ENCODE measurements at places on chromosomes 7 and 10.

DNA sequence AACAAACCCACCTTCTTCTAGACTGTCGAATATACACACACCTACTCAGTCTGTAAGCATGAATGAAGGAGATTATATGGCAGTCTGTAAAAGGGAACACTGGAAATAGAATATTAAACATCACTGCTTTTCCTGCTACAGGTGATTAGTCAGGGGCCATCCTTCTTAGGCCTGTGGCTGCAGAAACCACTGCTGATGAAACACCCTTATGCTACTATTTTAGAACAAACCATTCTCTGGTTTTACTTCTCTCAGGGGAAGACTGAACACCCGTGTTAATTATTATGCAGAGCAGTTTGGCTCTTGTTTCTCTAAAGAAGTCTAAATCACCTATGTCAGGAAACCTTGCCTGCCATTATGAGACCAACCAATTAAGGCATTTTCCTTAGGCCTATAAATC is 351.1 kb upstream of the KLF6 start:
- no peak for DNase-seq

- no peak for DNase-seq
Observed at GRCh38 chr10:129899276-129900130, 64.6 kb downstream of the EBF3 start.

- DNase-seq, result no peak
Observed at GRCh38 chr10:69101451-69102095, 13.7 kb downstream of the SRGN start.

DNA sequence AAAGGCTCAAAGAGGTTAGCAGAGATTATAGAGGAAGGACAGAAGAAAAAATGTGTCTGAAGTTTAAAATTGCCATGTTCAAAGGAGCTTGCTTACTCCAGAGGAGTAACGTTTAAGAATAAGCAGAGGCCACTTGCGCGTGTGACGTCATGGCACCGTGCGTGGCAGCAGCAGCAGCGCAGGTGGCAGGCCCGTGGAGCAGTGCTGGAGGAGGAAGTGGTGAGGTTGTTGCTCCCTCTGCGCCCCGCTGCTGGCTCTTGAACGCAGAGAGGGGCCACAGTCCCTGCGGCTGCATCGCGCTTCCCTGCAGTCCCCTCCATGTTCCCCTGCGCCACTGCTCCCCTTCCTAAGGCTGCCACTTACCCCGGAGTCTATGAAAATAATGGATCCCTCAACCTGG is 37.5 kb downstream of the GDI2 start:
- peak; percentile 67 for DNase-seq

- peak; percentile 68 for DNase-seq
Observed at GRCh38 chr10:35379226-35380137, 43.2 kb downstream of the CCNY start.

DNA sequence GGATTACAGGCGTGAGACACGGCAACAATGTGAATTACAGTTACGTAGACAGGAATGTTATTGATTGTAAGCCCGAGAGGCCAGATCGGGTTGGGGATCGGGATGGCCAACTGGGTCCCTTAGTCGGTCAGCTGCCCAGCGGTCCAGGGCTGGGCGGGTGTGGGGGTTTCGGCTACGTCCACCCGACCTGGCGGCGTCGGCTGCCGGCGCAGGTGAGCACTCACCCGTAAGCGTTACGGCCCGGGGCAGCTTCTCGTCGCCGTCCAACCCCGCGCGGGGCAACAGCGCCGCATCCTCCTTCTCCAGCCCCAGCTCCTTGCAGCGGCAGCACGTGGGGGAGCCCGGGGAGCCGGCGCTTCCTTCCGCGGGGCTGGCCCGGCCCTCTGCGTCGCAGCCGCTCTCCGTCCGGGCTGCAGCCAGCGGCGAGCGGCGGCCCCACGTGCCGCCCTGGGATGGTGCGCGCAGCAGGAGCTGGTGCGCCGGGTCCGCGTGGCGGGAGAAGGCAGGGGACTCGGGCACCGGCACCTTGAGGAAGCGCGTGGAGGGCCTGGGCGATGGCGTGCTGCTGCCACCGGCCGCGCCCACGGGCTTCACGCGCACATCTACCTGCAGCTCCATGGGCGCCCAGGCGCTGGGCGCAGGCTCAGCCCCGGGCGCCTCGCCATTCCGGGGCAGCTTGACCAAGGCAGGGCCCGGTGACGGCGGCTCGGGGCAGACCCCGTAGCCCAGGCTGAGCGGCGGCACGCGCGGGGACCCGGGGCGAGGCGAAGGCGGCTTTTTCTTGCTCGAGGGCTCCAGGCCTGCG is 609 bp downstream of the KLRG2 start:
- DNase-seq, result no peak

DNA sequence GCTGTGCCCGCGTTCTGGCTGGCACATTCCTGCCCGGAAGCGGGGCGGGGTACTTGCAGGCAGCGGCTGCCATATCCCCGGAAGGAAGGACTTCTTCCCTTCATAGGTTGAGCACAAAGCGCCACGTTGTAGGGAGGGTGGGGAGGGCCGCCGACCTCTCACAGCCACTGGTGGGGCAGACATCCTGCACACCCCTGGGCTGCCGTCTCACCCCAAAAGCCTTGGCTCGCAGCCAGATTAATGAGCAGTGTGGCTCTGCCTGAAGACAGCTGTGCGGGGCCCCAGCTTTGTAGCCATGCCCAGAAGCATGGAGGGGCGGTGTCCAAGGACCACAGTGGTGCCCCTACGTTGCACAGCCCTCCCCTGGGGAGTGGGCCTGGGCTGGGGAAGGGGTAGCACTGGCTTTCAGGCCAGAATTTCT is 54.3 kb upstream of the DPYSL4 start:
- DNase-seq, result peak; percentile 57

GRCh38 chr7:134197345-134197744 is 70.2 kb downstream of the LRGUK start:
- DNase-seq, result no peak

GRCh38 chr10:63883861-63884260 is 362.7 kb downstream of the REEP3 start:
- DNase-seq, result no peak

GRCh38 chr10:35447693-35448407 is 111.5 kb downstream of the CCNY start:
- DNase-seq, result no peak

DNA sequence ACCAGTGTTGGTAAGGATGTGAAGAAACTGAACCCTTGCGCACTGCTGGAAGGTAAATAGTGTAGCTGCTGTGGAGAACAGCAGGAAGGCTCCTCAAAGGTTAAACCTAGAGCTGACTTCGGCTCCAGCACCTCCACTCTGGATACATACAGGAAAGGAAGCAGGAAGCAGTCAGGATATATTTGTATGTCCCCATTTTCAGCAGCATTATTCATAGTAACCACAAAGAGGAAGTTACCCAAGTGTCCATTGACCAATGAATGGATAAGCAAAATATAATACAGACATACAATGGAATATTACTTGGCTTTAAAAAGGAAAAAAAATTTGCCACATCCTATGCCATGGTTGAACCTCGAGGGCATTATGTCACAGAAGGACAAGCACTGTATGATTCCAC is 15.0 kb downstream of the RET start:
- DNase-seq, result no peak

DNA sequence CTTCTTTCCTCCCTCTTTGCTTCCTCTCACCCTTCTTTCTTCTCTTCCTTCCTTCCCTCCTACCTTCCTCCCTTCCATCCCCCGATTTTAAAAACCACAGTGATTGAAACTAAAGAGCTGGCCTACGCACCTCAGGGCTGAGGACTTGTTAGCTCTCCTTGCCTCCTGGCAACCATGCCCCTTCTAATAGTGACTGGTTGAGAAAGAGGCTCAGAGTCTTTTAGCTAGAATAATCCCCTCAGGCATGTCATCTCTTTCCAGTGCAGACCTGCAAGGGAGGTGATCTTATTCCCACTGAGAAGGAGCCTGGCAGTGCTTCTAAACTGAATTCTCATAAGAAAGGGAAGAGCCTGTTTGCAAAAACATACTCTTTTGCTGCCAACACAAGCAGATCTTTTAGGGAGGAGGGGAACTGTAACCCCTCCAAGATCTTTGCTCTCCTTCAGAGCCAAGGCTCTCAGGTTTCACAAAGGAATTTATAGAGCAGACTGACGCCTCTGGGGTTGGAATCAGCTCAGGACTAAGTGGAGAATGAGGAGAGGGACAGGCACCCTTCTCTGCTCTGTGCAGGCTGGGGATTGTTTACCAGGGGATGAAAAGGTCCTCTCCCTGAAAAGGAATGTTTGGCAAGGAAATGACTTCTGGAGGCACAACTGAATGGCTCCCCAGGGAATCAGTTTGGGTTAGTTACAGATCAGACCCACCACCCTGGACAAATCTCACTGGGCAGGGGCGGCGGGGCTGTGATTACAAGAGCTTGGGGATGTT is 9.4 kb upstream of the ANKRD1 start:
- DNase-seq, result no peak

- peak; percentile 67 for DNase-seq
Observed at GRCh38 chr10:132885451-132886210, 56.7 kb downstream of the CFAP46 start.

GRCh38 chr7:51141451-51142003 is 175.1 kb downstream of the COBL start:
- no peak for DNase-seq

DNA sequence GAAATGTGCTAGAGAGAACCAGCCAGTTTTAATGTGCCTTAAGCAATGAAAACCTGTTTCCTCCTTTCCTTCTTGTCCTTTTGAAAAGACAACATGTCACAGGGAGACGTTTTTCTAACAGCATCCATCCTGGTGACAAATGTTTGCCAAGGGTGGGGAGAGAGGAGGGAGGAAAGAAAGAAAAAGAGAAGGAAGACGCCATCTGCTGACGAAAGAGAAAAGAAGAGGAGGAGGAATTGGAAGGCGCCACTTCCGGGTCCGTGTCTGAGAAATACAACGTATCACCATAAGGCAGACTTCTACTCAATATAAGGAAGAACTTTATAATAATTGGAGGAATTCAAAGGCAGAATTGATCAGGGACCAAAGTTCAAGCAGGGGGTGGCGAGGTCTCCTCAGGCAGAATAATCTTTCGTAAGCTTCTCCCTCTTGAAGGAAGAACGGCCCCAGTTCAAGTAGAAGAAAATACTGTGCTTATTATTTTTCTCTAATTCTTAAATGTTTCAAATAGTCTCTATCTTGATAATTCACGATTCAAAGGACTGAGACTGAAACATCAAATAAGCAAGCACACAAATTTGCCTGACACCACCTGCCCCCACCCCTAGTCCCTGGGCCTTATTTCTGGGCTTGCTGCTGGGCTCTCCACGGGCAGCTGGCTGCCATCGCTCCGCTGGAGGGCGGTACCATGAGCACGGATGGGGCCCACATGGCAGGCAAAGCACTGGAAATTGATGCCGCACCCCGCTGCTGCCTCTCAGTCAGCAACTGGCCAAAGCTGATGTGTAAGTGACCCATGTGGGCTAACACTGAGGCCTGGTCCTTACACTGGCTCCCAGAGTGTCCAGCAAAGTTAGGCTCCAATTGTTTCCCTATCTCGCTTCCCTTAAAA is 273.7 kb upstream of the KLF14 start:
- peak; percentile 66 for DNase-seq

DNA sequence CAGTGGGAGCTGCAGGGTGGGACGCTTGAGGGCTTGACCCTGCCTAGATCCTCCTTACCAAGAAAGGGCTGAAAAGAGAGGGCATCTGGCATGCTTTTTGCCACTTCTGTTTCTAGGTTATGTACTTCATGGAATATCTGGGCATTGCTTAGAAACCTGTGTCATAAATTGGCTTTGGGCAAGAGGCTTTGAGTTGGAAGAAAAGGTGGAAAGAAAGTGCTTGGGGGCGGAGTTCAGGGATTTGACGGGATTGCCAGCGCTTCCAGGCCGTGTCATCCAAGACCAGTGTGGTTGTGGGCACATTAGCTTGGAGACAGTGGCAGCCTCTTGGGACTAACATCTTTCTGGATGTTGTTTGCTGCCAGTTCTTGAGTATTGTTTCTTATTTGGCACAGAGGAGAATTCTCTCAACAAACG is 825 bp downstream of the ZNF862 start:
- DNase-seq, result no peak

DNA sequence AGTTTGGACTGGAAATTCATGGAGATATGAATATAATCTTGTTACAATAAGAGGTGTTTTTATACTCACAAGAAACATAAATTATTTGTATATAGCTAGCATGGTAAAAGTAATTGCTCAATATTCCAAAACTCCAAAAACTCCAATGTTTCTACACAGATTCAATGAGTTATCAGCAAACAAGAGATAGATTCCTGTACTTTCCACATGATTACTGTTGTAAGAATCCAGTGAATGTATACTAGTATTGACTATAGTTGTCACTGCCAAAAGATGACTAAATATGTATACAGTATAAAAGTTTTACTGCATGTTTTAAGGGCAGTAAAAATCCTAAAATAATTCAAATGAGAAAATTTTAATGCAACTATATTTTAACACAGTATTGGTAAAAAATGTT is 10.7 kb downstream of the ATOH7 start:
- DNase-seq, result no peak
